ENCODE measurements at places on chromosomes 1 and 21.

DNA sequence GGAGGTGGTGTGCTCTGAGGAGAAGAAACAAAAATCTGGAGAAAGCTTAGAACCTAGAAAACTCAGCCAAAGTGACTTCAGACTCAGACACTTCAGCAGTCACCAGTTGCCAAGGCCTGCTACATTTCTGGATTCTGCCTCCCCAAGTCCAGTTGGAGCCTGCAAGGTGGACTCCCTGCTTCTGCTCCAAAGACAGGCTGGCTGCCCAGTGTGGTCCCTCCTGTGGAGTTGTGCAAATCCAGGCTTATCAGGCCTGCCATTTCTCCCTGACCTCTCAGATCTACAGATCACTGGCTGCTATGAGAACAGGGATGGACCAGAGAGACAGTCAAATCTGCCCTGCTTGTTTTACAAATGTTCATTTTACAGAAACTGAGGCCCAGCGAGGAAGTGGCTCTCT, 9.9 kb downstream of the CACHD1 start:
- no peak for DNase-seq

GRCh38 chr1:64302971-64303370, 99.5 kb downstream of the UBE2U start:
- DNase-seq = peak; percentile 92

DNA sequence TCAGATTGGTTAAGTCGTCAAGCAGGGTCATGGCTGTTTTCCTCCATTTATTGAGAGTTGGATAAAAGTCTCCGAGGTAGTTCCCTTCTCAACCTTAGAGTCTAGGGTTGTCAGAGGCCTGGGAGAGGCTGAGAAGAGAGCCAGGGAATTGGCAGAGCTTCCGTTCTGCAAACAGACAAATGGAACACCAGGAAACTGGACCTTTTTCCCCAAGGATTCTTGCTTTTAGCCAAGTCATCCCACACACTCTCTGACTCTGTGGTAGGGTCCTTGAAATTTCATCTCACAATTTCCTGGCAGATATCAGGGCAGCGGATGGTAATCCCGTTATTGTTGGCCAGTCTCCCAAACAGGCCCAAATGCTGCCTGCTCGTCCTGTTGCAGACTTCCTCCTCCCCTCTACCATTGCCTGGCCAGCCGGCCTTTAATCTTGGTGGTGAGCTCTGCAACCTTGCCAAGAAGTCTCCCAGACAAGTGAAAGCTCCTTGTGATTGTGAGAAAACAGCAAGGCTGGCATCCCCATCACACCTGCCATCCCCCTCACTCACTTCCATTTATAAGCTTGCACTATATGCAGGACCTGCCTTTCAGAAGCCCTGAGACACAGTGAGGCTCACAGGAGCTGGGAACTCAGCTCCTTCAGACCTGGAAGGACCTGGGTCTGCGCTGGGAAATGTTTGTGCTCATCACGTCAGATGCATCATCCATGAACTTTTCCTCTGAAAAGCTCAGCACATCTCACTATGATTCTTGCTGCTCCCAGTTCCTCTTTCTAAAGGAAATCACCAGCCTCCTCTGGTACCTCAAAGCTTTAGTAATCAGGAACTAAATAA, 13.7 kb upstream of the SRP9 start:
- DNase-seq = peak; percentile 24

DNA sequence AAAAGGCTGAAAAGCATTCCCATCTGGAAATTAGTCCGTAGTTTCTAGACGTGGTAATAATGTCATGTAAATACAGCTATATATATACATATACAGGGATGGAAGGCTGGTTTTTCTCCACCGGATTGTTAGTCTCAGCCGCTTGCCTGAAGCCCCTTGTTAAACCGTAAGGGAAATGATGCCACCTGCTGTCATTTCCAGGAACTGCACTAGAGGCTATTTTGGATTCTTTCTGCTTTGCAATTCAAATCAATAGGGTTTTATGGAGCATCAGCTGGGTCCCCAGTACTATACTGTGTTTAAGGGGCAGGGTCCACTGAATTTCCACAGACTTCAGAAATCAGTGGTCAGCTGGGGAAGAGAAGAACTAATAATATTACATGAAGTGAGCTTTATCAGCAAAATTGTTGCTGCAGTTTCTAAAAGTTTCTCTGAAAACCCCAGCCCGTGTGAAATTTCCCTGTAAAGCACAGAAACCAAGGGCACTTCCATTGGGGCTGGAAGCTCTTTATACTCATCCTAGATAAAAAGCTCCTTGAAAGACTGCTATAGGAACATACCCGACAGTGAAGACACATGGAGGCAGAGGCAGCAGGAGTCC, 33.8 kb upstream of the MPZL1 start:
- DNase-seq = peak; percentile 47

- DNase-seq = no peak
These were observed 324.8 kb downstream of the SMYD3 start for GRCh38 chr1:246182149-246182851.

- DNase-seq = no peak
These were observed 61.5 kb upstream of the KLHDC7A start for GRCh38 chr1:18419113-18419844.

DNA sequence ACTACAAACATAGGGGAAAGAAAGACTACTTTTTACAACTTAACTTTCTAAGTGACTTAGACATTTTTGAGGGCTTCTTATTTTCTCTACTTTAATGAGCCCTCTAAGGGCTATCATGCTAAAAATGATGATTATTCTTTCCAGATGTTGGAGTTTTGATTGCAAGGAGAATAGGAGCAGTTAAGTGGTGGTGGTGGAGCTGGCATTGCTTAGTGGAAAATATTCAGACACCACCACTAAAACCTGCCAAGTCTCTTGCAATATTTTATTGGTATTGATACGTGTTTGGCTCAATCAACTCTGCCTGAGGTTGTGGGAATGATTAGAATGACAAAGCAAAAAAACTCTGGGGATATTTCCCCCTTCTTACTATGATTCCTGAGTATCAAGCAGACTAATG, 82.6 kb upstream of the PTGFR start:
- DNase-seq = no peak

GRCh38 chr21:42862774-42863503, 16.4 kb downstream of the WDR4 start:
- no peak for DNase-seq

DNA sequence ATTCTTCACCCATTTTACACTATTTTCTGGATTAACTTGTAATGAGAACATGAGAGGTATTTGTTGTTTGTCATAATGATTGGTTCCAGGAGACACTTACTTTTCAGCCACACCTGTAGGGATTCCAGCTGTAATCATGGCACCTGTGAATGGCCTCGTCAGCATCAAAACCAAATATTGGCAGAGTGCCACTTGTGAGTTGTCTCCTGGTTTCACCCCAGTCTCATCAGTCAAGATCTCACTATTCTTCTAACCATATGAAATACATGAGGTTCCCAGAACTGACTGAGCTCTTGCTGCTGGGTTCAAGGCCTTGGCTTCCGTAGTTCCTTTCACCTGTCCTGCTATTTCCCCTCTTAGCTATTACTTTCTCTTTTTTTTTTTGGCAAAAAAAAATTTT, 246.6 kb upstream of the ADGRL2 start:
- no peak for DNase-seq

DNA sequence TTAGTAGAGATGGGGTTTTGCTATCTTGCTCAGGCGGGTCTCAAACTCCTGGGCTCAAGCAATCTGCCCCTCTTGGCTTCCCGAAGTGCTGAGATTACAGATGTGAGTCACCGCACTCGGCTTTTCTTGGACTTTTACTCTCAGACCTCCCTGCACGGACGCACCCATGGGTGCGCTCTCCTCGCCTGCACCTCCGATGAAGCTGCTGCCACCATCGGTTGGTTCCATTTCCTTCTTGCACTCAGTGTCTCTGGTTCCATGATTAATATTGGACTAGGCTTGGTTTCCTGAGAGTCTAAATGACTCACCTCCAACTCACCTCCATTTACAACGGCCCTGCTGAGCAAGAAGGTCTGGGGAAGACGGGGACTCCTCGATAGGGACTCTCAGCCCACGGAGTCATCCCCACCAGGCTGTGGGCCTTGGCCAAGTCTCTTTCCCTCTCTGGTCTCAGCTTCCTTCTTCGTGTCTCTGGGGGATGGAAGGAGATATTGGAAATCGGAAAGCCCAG, 6.7 kb upstream of the TNFRSF8 start:
- DNase-seq = no peak

DNA sequence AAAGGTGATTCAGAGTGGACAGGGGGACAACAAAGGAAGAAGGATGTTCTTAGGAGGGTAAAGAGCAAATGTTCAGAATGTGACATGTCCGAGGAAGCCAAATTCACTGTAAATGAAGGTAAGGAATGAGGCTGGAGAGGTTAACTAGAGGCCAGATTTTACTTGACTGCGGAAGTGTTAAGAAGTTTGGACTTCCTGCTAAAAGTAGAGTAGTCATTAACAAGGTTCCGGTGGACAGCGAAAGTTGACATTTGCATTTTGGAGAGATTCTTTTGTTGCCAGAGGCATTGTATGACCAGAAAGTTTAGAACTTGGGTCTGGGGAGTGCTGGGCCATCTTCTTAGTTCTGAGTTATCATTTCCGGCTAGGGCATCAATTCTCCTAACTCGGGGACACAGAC, 7.2 kb upstream of the ERRFI1 start:
- no peak for DNase-seq

GRCh38 chr1:6280761-6281451, 20.0 kb upstream of the GPR153 start:
- no peak for DNase-seq

- DNase-seq = no peak
These were observed 46.9 kb upstream of the GNG12 start for GRCh38 chr1:67880056-67880601.

- DNase-seq = no peak
These were observed 125.9 kb downstream of the RHOU start for GRCh38 chr1:228860911-228861831.

Measured in NCI-H524 (cell line).